Stimulated activated CD8-positive, alpha-beta memory T cell treated with anti-CD3 and anti-CD28 coated beads, Interleukin-7, amount 100 ng/mL, for 4 hours (primary cell): ENCODE measurements at places on chromosomes 12 and 14.

DNA sequence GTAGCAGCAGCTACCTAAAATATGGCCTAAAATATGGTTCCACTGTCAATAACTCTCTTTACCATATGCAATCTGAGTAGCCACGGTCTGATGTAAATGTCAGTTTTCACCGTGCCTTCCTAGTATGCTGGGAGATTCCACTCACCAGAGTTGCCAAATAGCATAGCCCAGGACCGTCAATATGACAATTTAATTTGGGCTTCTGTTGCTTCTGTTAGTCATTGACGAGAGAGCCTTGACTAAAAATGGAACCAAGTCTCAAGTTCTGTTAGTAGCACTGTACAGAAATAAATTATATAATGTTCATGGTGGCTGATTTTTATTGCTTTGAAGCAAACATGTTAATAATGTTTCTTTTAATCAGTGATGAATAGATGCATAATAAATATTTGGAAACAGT is 348.4 kb downstream of the BCAT1 start:
- no peak for DNase-seq

DNA sequence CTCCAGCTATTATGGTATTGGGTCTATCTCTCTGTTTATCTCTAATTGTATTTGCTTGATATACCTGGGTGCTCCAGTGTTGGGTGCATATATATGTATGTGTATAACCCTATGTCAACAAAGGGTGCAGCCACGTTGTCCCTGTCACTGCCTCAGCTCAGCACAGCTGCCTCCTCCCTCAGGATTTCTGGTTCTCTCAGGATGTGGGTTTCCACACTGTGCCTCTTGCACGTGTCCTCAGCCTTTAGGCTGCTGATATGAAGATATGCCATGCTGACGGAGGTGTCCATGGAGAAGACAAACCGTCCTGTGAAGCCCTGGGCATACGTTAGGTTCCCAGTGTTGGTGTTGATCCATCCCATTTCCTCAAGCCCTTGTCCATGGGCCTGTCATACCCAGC is 791.2 kb downstream of the TMEM121 start:
- no peak for DNase-seq

- no peak for DNase-seq
Observed at GRCh38 chr14:37668646-37669045, 73.2 kb downstream of the TTC6 start.

DNA sequence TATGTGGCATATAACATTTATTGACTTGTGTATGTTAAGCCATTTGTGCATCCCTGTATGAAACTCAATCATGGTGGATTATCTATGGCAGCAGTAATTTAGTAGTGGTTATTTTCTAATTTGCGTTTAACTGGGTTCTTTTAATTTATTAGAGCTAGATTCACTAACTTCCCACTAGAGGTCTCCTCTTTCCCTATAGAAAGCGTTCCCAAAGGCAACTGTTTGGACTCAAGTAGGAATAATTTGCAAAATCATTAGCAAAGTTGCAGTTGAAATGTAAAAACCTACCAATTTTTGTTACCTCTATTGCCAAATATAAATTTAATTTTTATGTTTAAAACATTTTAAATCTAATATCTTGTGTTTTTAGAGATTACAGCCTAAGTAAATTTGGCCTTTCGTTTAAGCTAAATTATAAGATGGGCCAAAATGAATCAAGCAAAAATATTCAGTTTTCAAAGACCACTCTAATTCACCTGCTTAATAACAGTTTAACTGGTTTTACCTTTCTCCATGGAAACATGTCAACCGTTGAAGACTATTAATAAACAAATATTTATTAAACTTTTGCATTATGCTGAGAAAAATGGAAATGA is 6.0 kb downstream of the DMAC2L start:
- no peak for DNase-seq
